ENCODE measurements at places on chromosomes 1 and 21. TPM values are rescaled to one million over a fixed set of nuclear protein-coding genes. Genes with fewer than 3 reads are reported as not detected.
A peak's percentile ranks its signal among the peaks of the same experiment; 100 is the strongest.

GRCh38 chr1:207887542-207888201 lies 23.3 kb downstream of the CD34 start:
- peak overlapping the region; percentile 73 for H3K27ac ChIP-seq
- peaks cover 91% of the 10 kb centered on the region for H3K4me1 ChIP-seq
- no peak for DNase-seq
- no peaks in the 10 kb centered on the region for H3K27me3 ChIP-seq
- H3K4me3 ChIP-seq = no peak overlapping the region

- H3K4me3 ChIP-seq = no peak overlapping the region
- H3K27ac ChIP-seq = no peak overlapping the region
- DNase-seq = no peak
- no peaks in the 10 kb centered on the region for H3K36me3 ChIP-seq
Measured at GRCh38 chr1:62654744-62655143, 33.4 kb downstream of the DOCK7 start.

DNA sequence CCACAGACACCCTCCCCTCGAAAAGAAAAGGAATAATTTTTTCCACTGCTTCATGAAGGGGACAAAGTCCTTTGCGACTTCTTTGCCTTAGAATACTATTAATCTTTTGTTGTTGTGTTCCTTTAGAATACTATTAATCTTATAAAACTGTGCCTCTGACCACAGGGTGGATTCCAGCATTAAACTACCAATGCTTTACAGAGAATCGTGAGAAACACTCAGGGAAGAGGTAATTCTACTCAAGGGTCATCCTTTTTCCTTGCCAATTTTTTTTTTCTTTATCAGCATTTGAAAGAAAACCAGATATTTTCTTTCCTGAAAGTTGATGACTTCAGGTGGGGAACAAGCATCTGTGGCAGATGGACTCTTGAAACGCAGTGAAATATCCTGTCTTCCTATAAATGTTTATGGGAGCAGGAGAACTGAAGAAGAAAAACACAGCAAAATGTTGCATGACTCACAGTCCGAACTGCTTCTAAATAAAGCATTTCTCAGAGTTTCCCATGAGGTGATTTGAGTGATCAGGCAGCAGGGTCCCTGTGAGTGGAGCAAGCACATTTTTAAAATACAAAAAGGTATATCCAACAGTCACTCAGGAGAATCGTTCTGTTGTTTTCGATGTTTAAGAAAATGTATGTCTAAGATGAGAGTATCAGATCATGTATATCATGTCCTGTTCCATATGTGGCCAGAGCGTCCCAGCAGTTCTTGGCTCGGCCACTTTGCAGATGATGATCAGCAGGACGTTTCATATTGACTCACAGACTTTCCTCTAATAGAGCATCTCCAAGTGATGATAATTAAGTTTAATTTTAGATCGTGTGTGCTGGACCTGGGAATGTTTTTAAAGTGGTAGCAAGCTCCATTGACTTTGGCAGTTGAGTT lies 154.2 kb upstream of the RUNX1 start:
- no peak overlapping the region for H3K27ac ChIP-seq
- DNase-seq = no peak
- no peak overlapping the region for H3K4me3 ChIP-seq
- peaks cover 12% of the 10 kb centered on the region for H3K4me1 ChIP-seq

GRCh38 chr1:168386949-168387586 lies 106.4 kb downstream of the TBX19 start:
- no peaks in the 10 kb centered on the region for H3K36me3 ChIP-seq
- no peak for DNase-seq
- no peak overlapping the region for H3K27ac ChIP-seq
- H3K27me3 ChIP-seq = no peaks in the 10 kb centered on the region
- no peak overlapping the region for H3K4me3 ChIP-seq

- no peak for DNase-seq
- peaks cover 15% of the 10 kb centered on the region for H3K27me3 ChIP-seq
- no peak overlapping the region for H3K27ac ChIP-seq
- no peak overlapping the region for H3K4me3 ChIP-seq
- H3K36me3 ChIP-seq = no peaks in the 10 kb centered on the region
Measured at GRCh38 chr1:11704194-11704529, 12.7 kb downstream of the DRAXIN start.

DNA sequence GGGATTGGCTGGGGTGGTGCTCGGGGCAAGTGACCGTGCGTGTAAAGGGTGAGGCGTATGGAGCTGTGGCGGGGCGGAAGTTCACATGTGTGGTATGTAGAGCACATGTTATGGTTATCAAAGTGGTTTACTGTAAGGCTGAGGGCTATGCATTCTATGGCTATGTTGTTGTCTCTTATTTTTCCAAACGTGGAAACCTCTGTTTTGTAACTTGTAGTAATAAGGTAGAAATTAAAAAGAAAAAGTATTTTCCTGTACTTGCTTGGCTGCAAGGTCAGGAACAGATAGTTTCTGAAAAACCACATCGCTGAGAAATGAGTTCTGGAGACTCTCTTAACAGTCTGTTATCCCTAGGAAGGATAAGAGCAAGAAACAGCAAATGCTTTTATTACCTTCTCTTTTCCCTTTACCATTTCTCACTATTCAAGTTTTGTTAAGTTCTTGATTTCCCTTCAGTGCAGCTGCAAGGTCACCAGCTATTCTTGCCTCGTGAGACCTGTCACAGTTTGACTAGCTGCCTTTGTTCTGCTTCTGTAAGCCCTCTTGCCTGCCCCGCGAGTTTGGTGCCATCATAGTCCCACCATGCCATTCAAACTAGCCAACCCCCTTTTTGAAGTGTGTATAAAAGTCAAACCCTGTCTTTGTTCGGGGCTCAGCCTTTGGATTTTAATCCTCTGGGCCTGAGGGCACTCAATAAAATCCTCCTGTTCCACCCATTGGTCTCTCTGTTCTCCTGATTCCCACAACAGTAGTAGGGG lies 9.5 kb downstream of the RNU1-2 start:
- H3K4me1 ChIP-seq = peaks cover 28% of the 10 kb centered on the region
- no peak for DNase-seq
- peak overlapping the region; percentile 89 for H3K27ac ChIP-seq
- no peaks in the 10 kb centered on the region for H3K36me3 ChIP-seq
- H3K4me3 ChIP-seq = peak overlapping the region; percentile 61

DNA sequence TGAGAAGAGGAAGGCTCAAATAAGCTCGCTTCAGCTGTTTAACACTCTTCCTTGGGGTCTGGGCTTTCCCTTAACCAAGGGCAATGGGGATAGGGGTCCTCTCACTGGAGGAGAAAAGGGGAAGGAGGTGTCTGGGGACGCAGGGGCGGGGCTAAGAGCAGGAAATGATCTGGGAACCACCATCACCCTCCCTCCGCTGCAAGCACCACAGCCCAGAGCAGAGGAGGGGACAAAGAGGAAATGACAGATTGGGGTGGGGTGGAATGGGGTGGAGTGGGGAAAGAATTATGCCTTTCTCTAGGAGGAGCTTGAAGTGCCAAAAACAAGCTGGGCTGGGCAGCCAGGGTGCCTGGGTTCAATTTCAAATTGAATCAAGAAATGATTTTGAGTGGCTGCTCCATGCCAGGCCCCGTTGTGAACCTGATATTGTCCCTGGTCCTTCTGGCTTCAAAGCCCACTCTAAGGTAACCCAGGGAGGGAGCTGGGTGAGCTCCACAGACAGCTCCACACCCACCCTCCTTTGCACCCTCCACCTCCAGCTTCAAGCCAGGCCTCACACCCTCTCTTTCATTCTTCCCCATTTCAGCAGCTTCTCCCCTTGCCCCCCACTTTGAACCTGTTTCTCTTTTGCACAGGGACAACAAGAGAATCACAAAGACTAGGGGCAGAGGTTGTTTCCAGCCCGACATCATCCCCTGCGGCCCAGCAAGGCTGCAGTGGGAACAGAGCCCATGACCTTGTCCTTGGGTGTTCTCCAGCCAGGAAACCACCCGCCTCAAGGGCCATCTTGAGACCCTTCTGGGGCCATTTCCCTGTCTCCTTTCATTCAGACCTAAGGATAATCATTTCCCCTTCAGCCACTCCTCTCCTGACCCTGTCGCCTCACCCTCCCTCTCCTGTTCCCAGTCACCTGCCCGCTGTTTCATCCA lies 1.1 kb downstream of the ARHGAP30 start:
- DNase-seq = no peak
- no peaks in the 10 kb centered on the region for H3K4me1 ChIP-seq
- peak overlapping the region; percentile 58 for H3K27ac ChIP-seq

GRCh38 chr1:214224611-214225354 lies 56.2 kb upstream of the SMYD2 start:
- H3K4me1 ChIP-seq = peaks cover 7% of the 10 kb centered on the region
- H3K27me3 ChIP-seq = no peaks in the 10 kb centered on the region
- no peak overlapping the region for H3K27ac ChIP-seq

GRCh38 chr1:98388441-98388840 lies 273.1 kb upstream of the SNX7 start:
- no peaks in the 10 kb centered on the region for H3K36me3 ChIP-seq
- no peak for DNase-seq
- no peaks in the 10 kb centered on the region for H3K4me1 ChIP-seq
- H3K27ac ChIP-seq = no peak overlapping the region

GRCh38 chr1:101496109-101496508 lies 259.3 kb downstream of the S1PR1 start:
- no peaks in the 10 kb centered on the region for H3K36me3 ChIP-seq
- no peaks in the 10 kb centered on the region for H3K27me3 ChIP-seq
- H3K4me3 ChIP-seq = no peak overlapping the region
- no peak for DNase-seq

DNA sequence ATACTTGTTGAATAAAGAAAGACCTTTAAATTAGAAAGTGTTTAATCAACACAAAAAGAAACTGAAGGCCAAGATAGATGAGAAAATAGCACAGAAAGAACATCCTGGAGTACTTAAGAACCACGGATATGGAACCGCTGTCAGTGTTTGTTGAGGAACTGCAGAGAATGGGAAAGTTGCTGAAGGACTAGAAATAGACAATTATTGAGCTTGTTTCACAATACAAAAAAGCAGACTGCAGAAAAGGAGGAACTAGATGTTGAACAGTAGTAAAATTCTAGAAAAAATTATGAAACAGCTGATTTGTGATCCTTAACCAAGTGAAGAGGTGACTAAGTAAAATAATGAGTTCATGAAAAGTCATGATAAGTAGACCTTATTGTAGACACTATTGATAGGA lies 29.7 kb downstream of the MYSM1 start:
- H3K27ac ChIP-seq = no peak overlapping the region
- H3K4me1 ChIP-seq = peaks cover 7% of the 10 kb centered on the region
- H3K27me3 ChIP-seq = no peaks in the 10 kb centered on the region
- H3K4me3 ChIP-seq = no peak overlapping the region
- peaks cover 45% of the 10 kb centered on the region for H3K36me3 ChIP-seq

DNA sequence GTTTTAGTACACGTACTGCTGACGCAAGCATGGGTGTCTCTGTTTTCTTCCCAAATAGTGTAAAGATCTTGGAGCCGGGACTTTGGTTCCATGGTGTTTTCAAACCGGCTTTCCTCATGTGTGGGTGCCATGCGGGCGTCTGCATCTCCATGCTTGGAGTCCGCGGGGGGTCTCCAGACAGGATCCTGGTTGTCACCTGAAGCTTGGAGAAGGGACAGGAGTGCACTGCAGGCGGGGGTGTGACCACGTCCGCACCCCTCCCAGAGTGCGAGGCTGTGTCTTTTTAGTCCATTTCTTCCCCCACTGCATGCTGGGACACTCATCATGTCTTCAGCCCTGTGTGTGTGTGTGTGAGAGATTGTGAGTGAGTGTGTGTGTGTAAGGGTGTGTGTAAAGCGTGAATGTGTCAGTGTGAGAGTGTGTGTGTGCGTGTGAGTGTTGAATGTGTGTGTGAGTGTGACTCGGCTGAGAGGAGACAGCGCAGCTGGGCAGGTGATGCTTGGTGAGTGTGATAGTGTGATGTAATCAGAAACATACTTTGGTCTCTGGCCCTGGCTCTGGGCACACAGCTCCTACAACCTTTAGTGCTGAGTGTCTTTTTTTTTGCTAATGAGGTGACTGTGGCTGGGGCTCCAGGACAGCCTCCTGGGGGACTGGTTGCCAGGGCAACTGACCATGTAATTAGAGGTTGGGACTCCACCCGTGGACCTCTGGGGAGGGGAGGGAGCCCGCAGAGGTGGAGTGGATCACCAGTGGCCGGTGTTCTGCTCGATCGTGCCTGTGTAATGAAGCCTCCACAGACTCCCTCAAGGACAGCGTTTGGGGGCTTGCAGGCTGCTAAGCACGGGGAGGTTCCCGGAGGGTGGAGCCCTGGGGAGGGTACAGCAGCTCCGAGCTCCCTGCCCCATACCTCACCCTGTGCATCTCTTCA lies 55.1 kb downstream of the AGPAT3 start:
- H3K4me3 ChIP-seq = no peak overlapping the region
- H3K4me1 ChIP-seq = peaks cover 59% of the 10 kb centered on the region
- no peaks in the 10 kb centered on the region for H3K36me3 ChIP-seq
- no peaks in the 10 kb centered on the region for H3K27me3 ChIP-seq

- H3K27me3 ChIP-seq = no peaks in the 10 kb centered on the region
- H3K36me3 ChIP-seq = peaks cover 60% of the 10 kb centered on the region
- H3K4me3 ChIP-seq = no peak overlapping the region
- no peaks in the 10 kb centered on the region for H3K4me1 ChIP-seq
- no peak for DNase-seq
- H3K27ac ChIP-seq = no peak overlapping the region
Measured at GRCh38 chr1:11027316-11027715, 14.9 kb downstream of the TARDBP start.

DNA sequence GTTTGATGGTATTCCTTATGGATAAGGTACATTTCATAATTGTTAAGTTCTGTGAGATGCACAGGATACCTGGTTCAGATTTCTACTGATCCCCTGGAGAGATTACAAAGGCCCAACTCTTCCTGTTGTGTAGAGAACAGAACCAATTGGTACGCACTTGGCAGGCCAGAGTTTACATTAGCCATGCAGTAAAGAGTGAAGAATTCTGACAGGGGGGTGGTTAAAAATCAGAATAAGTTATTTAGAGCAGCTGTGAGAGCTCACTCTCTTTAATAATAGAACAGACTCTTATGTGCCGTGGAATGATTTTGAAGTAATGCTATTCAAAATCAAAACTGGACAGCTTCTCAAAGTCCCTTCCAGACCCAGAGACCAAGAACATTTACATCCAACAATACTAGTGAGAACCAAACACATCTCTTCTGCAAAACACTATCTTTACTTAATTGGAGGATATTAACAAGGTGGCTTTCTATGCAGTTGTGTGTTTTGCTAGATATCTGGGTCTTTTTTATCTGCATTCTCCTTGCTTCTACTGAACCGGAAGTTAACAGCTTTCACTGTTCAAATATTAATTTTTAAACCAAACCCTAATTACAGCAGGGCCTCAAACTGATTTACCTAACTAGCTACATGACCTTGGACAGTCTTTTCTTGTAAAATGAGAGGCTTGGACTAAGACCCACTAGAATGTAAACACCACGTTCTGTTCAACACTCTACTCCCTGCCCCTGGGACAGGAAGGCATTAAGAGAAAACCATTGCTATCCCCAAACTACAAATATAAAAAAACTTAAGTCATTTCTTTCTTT lies 4.0 kb downstream of the USP24 start:
- H3K36me3 ChIP-seq = no peaks in the 10 kb centered on the region
- peaks cover 53% of the 10 kb centered on the region for H3K4me1 ChIP-seq
- peak overlapping the region; percentile 86 for H3K4me3 ChIP-seq
- peak overlapping the region; percentile 99 for H3K27ac ChIP-seq
- no peak for DNase-seq

- H3K27me3 ChIP-seq = no peaks in the 10 kb centered on the region
- DNase-seq = no peak
- no peak overlapping the region for H3K4me3 ChIP-seq
- no peak overlapping the region for H3K27ac ChIP-seq
Measured at GRCh38 chr1:31745096-31745945, 18.8 kb downstream of the ADGRB2 start.

TRAF3IP3 gene
- total RNA-seq = 4.3 TPM

PALMD gene
- 31.8 TPM for total RNA-seq

MIXL1 gene
- not detected for total RNA-seq

RGS7 gene
- total RNA-seq = 0.33 TPM

ERICH3 gene
- total RNA-seq = 0.06 TPM

FAM110D gene
- total RNA-seq = 14.8 TPM

OPRD1 gene
- under 0.01 TPM for total RNA-seq

All from esophagus muscularis mucosa (tissue), 4 donors.